ENCODE measurements at places on chromosomes 13 and 19.

DNA sequence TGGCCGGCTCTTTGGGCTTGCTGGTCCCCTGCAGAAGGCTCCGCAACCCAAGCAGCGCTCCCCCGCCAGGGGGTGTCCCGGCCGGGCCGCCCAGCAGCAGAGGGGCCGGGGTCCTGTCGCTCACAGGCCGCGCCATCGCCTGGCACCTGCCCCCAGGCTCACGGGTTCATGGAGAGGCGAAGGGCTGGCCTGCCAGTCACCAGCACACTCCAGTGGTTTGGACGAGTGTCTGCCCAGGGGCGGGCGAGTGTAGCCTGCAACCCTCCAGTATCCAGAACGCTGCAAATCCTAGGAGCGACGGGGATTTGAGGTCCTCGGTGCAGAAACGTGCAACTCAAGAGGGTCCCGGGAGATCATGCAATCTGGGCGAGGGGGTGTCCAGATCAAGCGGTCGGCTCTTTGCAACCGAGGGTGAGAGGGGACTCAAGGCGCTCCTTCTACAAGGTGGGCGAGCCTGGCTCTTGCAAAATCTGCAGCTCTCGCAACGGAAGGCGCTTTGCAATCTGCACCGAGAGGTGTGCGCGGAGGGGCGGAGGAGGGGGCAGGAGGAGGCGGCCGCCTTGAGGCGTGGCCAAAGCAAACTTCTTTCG, at the start of gene DBP:
Gene DBP, minus strand, starts transcription at position 521 of the 590 bp plus-strand sequence. Its CDS starts 385 bp downstream, at position 136.
- no peak for DNase-seq

GRCh38 chr19:4345342-4346019, 2.1 kb downstream of the MPND start:
- no peak for DNase-seq

- DNase-seq = no peak
These were observed 16.8 kb downstream of the DAPK3 start for GRCh38 chr19:3954107-3954506.

DNA sequence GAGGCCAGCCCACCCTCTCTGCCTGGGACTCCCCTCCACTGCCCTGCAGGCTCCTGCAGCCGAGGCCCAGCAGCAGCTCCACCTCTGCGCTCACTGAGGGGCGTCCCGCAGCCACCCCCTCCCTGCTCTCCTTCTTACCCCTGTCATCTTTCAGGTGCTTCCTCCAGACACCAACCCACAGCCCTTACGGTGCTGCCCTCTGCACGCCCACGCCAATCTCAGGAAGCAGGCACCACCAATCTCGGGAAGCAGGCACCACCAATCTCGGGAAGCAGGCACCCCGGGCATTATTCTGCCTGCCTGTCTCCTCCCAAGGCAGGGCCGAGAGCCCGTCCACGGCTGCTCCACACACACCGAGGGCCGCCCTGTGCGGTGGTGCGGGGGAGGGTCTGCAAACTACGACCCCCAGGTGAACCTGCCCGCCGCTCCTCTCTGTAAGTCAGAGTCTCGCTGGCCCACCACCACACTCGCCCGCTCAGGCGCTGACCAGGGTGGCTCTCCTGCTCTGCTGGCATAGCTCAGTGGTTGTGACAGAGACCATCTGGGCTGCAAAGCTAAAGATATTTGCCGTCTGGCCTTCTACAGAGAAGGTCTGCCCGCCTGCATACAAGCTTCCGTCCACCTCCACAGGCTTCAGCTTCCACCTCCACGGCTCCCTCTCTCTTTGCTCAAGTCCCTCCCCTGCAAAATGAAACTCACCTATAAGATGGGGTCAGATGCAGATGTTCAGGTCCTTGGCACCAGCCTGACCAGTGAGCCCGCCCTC, 2.9 kb downstream of the LSM7 start:
- DNase-seq = no peak

DNA sequence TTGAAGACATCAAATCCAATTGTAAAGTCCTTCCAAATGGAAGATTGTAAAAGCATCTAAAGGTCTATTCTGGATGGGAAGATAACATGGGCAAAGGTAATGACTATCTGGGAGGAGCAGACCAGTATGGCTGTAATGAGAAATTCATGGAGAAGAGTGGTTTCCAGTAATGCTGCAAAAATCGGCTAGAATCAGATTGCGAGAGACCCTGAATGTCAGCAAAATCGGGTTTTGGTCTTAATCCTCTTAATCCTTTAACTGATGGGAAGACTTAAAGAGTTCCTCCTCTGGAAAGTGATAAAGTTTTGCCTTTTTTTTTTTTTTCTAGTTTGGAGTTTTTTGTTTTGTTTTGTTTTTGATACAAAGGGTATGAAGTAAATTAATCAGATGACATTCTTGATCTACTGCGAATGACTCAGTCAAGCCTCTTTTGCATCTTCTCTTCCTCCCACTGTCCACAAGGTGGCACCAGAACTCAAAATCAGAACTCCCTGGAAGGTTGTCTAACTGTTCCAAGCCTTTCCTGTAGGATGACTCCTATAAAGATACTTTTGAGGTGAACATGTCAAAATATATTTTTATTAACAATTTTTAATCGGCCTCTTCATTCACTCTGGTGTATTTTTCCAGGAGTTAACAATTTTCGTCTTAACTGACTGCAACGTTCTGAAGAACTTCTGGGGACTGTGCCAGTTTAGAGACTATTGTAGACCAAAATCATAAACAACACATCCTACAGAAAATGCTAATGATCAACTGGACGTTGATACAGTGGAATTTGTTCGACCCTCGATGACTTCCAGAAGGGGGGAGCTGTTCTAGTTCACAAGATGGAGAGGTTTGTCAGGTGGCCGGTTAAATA, 213.3 kb upstream of the MIR17HG start:
- peak; percentile 17 for DNase-seq

GRCh38 chr13:74204602-74205312, 70.6 kb upstream of the KLF12 start:
- DNase-seq = peak; percentile 82

- no peak for DNase-seq
These were observed 6.7 kb downstream of the ZNF793 start for GRCh38 chr19:37513397-37513796.

GRCh38 chr13:99980824-99981734, 505 bp upstream of the ZIC2 start:
- DNase-seq = no peak

DNA sequence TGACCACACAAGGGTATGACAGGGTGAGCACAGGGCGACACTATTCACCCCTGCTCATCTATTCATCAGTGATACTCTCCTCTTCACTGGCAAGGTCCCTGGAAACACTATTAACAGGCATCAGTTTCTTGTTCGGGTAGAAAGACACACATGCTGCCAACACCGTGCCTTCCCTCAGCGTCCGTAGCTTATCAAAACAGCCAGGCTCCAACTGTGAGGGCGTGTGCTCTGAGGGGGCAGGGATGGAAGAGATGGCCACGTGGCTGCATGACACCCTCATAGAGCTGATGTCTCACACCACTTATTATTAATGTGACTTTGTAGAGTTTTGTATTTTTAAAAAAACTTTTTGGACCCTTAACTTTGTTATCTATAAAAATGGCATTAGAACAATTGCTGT, 160.3 kb downstream of the ITGBL1 start:
- no peak for DNase-seq

GRCh38 chr13:100797921-100798320, 123.3 kb upstream of the TMTC4 start:
- DNase-seq = no peak

GRCh38 chr19:58367698-58368454, 5.3 kb upstream of the ZNF497 start:
- no peak for DNase-seq

GRCh38 chr13:99151516-99151915, 49.1 kb upstream of the UBAC2 start:
- DNase-seq = peak; percentile 34

GRCh38 chr19:30064771-30065494, 122.9 kb downstream of the URI1 start:
- DNase-seq = no peak

DNA sequence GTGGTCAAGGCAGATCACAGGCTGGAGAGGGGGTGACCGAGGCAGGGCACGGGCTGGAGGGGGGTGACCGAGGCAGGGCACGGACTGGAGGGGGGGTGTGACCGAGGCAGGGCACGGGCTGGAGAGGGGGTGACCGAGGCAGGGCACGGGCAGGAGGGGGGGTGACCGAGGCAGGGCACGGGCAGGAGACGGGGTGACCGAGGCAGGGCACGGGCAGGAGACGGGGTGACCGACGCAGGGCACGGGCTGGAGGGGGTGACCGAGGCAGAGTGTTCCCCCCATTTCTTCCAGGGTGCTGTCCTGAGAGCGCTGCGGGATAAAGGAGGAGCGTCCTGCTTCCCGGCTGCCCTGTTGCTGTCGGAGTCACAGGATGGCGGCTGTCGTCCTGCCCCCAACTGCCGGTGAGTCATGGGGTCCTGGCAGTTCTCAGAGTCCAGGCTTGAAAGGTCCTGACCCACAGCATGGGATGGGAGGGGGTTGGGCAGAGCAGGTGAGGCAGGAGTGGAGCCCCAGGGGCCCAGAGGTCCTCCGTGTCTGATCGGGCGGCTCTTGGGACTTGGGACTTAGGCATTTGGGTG, 5.3 kb downstream of the ZNF557 start:
- DNase-seq = no peak

Measured in HS-27A (cell line).